ENCODE measurements at places on chromosomes 1 and 21.

- no peak for DNase-seq
Measured at GRCh38 chr1:31981456-31981839, 32.2 kb upstream of the KHDRBS1 start.

- DNase-seq, result no peak
Measured at GRCh38 chr1:165468726-165469249, 23.9 kb upstream of the RXRG start.

- DNase-seq, result no peak
Measured at GRCh38 chr1:68188060-68188538, 44.2 kb downstream of the WLS start.

DNA sequence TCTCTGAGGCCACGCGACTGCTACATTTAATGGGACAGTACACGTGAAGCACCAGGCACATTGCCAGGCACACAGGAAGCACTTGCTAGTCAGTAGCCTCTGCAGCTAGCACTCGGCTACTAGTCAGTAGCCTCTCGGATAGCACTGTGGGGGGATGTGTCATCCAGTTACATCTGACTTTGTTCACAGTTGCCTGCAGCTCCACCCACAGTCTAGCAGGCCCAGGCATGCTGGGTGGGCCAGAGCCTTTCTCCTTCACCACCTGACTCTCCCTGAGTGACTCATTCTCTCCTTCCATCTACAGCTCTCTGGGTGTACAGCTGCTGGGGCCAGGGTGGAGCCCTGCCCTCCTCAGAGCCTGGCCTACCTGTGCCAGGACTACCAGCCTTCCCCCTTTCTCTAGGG is 51.5 kb downstream of the PTPRF start:
- DNase-seq, result no peak

- no peak for DNase-seq
Measured at GRCh38 chr1:37161171-37161570, 126.9 kb upstream of the GRIK3 start.
